Occipital lobe (tissue), 3 donors: ENCODE measurements at places on chromosomes 1 and 21.
A peak's percentile ranks its signal among the peaks of the same experiment; 100 is the strongest.

GRCh38 chr21:44018813-44019567, 6.9 kb downstream of the TRAPPC10 start:
- DNase-seq, result no peak

- no peak for DNase-seq
These were observed 26.1 kb downstream of the MAN1C1 start for GRCh38 chr1:25642574-25643108.

- DNase-seq, result no peak
These were observed 15.1 kb downstream of the PLPPR5 start for GRCh38 chr1:98989556-98989907.

DNA sequence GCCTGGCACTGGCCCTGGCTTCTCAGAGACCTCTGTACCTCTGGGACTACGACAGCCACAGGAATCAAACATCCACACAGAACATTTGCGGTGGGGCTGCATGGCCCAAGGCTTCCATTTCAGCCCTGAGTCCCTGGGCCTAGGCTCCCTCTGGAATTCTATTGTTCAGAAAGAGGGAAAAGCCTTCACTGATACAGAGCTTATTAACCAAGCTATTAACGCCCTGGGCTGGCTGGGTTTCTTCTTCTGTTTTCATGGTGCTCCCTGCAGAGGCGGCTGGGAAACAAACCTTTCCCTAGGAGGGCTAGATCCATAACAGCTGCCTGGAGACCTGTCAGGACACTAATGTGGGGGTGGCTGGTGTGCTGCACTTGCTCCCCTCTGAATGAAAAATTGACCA, 88.2 kb downstream of the KAZN start:
- DNase-seq, result no peak

DNA sequence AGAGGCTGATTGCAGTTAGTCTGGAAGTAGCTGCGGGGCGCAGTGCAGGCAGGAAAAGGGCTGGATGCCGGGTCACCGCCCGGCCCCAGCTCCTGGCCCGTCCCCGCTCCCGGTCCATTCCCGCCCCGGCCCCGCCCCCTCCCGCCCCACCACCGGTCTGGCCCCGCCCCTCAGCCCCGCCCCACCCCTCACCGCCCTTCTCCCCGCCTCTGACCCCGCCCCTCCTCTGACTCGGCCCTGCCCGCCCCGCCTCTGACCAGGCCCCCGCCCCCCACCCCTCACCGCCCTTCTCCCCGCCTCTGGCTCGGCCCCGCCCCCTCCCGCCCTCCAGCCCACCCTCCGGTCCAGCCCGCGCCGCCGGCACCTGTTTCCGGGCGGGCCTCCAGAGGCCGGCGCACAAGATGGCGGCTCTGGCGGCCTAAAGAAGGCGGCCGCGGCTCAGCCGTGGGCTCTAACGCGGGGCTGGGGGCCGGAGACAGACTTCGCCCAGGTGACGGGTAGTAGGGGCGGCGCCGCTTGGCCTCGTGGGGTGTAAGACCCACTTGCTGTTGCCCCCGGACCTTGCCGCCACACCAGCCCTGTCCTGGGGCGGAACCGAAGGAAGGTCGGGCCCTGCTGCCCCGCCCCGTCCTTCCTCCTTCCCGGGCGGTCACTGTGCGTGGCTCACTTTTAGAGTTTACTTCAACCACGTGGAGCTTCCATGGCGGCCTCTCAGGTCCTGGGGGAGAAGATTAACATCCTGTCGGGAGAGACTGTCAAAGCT, at the start of gene UBIAD1:
Gene UBIAD1 (plus strand): TSS at position 367 of the 763 bp plus-strand sequence. CDS start 334 bp downstream, at position 701.
- DNase-seq, result peak; percentile 91

DNA sequence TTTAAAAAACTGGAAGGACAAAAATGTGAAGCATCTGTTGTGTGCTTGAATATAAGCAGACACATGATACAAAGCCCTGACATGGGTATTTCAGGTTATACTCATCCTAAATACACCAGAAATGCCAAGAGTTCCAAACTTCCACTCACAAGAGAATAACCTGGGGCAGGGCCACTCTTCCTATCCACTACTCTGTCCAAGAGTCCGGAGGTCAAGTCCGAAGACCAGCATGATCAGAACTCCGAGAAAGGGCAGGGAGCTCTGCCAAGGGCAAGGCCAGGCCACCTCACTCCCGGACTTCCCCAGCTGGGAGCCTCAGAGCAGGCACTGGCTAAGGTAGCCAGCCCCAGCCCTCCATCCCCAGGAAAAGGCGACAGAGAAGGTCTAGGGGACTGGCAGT, 37.5 kb downstream of the HLCS start:
- DNase-seq, result no peak

GRCh38 chr1:93827128-93827527, 51.9 kb downstream of the DNTTIP2 start:
- DNase-seq, result no peak

DNA sequence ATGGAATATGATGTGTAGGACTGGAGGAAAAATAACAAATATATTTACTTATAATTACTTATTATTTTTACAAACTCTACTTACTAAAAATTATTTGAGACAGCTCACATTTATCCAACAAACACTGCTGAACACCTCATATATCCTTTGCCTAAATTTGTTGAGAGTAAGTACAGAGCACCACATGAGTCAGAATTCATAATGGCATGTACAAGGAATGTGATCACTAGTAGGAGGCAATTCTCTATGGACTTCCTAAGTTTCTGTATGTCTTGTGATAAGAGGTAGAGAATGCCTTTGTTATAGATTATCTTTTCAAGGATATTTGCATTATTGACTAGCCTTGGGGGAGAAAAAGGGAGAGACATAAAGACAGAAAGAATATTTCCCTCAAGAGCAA, 8.2 kb upstream of the ST6GALNAC3 start:
- no peak for DNase-seq

GRCh38 chr21:34360488-34361241, 3.1 kb upstream of the KCNE2 start:
- no peak for DNase-seq

GRCh38 chr1:29712284-29712651, 475.9 kb downstream of the PTPRU start:
- no peak for DNase-seq

DNA sequence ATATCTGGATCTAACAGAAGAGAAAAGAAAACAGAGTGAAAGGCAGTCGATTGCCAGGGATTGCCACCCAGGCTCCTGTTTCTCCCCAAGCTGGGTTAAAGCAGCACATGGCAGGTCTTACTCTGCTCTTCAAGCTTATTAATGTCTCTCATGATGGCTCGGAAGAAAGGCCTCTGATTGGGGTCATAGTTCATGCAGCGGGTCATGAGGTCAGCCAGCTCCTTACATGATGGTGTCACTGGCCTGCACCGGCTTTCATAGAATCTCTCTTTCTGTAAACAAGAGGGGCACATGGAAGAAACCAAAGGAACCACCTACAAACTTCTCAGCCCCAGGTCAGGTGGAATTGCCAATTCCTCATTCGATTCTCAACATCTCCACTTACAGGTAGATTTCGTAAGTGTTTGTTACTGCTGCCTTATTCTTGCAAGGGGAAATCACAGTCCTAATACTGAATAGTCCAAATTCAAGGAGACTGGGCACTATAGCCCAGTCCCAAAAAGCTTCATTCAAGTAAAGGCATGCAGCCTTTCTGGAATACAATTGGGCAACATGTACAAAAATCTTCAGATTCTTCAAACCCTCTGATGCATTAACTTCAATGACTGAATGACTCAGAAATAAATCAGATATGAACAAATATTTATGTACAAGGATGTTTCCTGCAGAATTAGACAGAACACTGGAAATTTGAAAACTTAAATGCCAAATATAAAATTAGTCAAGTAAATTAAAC, 96.6 kb downstream of the RAVER2 start:
- no peak for DNase-seq

DNA sequence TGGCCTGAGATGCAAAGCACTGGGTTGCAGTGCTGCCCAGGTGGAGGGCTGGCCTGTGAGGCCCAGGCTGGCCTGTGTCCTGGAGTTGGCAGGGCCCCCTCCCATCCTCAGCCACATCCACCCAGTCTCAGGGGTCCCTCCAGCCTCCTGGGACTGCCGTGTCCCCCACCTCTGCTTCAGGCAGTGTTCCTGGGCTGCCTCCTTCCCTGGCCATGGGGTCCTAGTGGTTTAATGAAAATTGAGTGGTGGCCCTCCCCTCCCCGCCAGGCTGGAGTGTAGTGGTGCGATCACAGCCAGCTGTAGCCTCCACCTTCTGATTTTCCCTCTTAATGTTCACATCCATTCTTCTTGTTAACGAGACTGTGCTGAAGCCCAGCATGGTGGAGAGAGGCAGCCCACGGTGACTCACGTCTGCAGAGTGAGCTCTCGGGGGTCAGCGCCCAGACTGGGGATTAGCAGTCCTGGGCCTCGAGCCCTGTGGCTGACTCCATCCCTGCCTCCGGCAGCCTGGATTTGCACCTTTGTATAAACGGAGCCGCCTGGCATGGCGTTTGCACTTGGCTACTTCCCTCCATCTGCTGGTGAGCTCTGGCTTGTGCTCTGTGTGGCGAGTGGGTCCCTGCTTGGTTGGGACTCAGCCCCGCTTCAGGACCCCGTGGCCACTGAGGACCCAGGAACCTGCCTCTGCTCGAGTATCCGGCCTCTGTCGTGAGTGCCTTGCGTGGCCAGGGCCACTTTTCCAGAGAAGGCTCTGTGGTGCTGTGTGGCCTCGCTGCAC, 6.9 kb downstream of the MIB2 start:
- no peak for DNase-seq

GRCh38 chr1:107058245-107059032, 2.0 kb downstream of the PRMT6 start:
- no peak for DNase-seq

DNA sequence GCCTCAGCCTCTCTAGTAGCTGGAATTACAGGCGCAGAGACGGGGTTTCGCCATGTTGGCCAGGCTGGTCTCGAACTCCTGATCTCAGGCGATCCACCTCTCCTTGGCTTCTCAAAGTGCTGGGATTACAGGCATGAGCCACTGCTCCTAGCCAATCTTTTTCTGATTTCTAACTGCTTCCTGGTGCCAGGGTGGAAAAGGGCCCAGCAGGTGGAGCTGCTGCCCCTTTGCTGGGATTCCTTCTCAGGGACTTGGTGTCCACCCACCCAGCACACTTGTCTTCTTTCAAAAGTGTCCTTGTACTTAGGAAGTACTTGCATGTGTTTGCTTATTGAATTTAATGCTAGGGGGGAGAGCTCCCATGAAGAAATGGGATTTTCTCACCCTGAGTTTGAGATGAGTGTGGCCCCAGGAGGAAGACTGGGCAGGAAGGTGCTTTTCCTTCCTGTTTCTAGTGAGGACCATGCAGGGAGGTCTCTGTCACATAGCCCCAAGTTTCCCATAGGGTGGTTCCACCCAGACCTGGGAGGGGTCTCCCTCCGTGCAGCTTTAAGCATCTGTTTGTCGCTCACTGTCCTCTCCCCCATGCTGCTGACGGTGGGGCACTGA, 14.2 kb downstream of the UTP11 start:
- peak; percentile 25 for DNase-seq
